ENCODE measurements at places on chromosomes 2 and 18.
A peak's percentile ranks its signal among the peaks of the same experiment; 100 is the strongest.

DNA sequence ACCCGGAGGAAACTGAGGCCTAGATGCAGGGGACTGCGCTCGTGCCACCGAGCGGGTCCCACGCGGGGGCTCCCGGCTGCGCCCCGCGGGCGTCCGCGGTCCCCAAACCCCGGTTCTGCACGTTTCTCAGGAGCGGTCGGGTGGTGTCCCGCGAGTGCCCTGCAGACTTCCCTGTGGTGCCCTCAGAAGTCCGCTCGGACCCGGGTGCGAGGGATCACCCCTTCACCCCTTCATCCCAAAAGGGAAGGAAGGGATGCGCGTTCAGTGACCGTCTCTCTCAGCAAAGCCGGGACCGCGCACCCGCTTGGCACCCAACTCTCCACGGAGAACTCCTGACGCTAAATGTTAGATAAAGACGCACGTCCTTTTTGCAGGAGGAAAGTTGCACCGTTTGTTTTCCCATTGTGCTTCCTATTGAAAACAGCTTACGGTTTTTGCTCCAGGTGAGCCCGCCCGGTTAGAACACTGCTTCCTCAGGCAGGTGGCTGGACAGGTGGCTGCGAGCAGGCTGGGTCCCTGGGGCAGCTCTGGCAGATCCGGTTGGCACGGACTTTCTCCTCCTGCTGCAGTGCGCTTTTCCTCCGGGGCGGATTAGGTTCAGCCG, 779 bp downstream of the DGKD start:
- DNase-seq = no peak

DNA sequence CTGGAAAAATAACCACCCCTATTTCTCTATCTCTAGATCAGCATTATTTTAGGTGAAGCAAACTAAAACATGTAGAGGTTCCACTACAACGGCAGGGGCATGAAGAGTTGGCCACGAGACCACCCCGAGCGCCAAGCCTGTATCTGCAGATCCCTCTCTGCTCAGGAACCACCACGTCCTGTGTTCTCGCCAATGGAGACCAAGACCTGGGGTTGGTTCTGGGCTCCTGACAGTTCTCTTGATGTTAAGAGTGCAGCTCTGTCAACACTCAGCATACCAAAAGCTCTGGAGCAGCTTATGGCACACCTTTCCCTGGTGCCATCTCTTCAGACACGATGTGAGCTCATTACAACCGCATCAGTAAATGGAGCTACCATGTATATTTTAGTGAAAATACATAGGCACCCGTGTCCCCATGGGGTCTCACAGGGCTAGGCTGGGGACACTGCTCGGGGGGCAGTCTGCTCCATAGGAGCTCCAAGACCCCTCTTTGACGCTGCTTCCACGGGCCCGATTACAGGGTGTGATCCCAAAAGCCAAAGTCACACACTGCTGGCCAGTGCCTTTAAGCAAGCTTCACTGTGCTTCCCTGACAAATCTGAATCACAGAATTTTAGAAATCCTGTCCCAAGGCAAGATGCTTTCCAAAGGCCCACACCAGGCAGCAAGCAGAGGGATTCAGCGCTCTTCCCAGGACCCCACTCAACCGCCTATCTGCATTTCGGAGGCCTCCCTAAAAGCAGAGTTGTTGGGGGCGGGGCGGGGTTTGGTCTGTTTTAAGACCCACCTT, 72.2 kb downstream of the EMILIN2 start:
- no peak for DNase-seq

DNA sequence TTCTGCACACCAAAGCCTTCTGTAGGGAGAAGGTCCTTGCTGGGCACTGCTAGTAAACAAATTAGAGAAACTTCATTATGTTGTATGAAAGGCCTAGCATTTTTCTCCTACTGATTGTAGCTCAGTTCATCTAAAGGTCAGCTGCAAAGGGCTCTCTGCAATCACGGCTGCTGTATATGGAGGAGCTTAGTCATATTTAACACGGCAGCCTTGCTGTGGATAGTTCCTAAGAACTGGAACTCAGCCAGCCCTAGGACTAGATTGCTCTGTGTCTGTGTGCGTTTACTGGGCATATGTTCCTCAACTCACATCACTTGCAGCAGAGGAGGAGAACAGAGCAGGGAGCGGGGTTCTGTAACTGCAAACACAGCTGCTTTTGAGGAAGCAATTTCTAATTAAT, 1103.9 kb upstream of the KLHL29 start:
- no peak for DNase-seq

DNA sequence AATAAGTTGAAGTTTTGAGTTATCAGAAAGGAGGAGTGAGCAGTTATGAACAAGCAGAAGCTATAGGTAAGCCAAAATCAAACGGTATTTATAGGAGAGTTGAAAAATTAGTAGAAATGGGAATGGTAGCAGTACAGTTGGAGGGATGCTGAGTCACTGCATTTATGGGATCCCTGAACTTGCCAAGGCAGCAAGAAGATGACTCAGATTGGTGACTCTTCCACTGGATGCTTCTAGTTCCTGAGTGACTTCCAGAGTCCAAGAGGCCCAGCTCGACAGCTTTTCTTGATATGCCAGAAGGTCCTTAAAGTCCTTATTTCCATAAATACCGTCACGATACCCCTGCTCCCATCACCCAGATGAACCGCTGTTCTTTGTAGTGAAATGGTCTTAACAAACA, 31.1 kb upstream of the ACTR3 start:
- DNase-seq = no peak

DNA sequence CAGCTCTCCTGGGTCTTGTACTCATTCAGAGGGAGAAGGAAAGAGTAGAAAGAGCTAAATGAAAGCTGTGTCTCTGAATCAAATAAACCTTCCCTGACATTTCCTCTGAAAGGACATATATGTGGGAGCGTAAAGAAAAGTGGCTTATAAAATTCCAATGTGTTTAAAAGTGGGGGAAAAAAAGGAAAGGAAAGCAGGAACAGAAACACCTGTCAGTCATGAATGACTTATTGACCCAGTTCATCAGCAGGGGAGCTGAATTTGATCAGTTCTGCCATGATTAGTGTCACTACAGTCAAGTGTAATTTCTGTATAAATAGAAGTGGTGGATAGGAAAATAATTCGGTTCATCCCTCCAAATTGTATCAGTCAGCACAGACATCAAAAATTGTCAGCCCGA, 382.5 kb downstream of the ERBB4 start:
- DNase-seq = no peak

DNA sequence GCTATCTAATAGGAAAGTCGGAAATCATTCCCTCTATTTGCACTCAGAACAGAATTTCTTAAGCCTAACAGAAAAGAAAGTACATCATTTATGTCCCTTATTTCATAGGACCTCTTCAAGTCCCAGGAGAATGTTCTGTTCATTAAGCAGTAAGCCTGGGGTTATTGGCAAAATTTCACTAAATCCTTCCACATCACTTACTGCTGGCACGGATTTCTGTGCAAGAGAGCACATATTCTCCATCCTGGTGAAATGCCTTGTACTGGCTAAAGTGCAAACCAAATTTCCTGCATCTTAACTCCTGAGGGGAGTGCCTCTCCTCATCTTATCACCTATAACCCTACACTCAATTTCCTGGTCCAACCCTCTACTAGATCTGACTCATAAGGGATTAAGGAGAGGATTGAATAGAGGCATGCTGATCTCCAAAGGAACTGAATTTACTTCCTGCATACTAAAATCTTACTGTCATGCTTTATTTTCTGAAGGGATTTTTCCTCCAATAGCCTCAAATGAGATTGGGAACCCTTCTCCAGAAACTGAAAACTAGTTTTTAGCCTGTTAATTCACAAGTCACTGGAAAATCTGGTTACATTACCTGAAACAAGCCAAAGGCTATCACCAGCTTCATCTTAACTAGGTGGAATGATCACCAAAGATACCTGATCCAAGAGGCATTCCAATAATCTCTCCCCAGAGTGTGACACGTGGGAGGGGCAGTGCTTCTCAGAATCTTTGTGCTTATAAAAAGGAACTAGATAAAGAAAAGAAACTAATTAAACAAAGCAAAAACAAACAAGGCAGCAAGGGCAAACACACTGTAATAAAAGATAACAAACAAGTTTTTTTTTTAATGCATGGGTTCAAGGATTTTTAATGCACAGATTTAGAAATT, 311.1 kb downstream of the NR4A2 start:
- no peak for DNase-seq

GRCh38 chr2:232528746-232529460, 2.9 kb downstream of the CHRND start:
- no peak for DNase-seq

DNA sequence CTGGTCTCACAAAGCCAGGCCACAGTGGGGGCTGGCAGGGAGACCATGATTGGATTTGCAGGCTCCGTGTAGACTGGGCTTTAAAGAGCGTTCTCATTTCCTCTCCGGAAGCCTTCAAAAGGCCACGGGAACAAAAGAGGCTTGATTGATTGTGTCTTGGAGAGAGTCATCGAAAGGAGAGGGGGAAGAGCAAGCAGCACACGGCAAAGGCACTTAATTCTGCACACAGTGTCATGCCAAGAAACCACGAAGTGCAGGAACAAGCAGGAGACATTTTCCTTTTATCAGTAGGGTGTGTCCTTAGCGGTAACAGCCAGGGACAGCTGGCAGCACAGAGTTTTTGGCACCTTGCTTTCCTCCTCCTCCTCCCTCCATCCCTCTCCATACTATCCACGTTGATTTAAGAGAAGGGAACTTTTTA, 47.7 kb downstream of the GLI2 start:
- DNase-seq = no peak

GRCh38 chr2:23618265-23618664, 233.3 kb downstream of the KLHL29 start:
- no peak for DNase-seq

GRCh38 chr2:197498235-197498936, 1.3 kb downstream of the HSPD1 start:
- no peak for DNase-seq

GRCh38 chr18:28690836-28691495, 514.0 kb upstream of the CDH2 start:
- no peak for DNase-seq

- no peak for DNase-seq
Observed at GRCh38 chr2:110999626-111000025, 121.1 kb upstream of the BCL2L11 start.

DNA sequence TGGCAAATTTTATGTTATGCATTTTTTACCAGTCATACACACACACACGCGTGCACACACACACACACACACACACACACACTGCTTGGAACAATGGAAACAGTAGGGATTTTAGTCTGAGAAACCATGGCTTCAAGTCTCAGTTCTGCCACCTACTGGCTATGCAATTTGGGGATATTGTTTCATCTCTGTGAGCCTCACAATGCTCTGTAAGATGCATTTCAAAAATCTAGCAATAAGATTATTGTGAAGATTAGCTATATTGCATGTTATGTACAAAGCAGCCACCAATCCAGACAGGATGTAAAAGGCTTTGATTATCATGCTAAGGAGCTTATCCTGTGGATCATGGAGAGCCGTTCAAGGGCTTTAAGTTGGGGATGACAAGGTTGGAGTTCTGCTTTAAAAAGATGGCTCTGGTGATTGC, 401.4 kb downstream of the NBAS start:
- DNase-seq = no peak

- DNase-seq = no peak
Observed at GRCh38 chr2:160479269-160479668, 14.3 kb downstream of the RBMS1 start.

DNA sequence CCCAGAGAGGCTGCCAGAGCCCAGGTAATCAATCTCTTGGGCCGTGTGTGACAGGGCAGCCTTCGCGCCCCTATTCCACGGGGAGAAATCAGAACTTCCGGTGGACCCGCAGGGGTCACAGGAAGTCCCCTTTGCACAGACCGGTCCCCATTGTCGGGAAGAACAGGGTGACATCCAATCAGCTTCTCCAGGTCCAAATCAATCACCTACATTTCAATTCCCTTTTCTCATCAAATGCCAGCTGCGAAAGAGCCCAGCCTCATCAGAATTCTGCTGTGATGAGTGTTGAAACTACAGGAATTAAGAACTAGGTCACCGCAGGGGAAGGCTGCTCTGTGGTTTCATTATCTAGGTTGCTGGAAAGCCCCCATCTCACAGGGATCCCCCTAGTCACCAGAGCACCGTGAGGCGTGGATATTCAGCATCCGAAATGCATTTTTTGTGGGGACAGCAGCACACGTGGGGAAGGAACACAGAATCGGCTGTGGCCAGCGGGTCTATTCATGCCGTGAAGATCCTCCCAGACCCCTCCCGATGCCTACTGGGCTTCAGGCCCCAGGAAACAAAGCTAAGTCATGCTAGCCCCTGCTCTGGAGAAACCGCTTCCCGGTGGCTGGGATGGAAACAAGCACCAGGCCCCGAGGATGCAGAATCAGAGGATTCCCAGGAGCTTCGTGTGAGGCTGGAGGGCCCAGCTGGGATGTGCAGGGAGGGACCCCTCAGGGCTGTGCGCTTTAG, 193.7 kb upstream of the ID2 start:
- peak; percentile 28 for DNase-seq

DNA sequence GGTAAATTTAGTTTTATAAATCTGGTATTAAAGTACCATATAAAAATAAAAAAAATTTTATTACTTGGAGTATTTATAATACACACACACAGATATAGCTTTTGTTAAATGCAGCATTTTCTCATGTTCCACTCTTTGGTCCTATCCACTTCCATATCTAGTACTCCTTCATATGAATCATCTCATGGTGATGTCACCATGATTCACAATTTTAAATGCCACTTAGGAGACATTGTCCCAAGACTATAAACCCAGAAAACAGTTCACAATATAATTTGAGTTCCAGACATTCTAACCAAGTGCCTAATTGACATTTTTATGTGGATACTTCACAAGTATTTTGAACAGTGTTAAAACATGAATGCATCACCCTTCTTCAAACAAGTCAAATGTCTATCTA, 1398.3 kb downstream of the DSC3 start:
- DNase-seq = no peak

- no peak for DNase-seq
Observed at GRCh38 chr18:22639026-22639463, 221.3 kb upstream of the CTAGE1 start.

DNA sequence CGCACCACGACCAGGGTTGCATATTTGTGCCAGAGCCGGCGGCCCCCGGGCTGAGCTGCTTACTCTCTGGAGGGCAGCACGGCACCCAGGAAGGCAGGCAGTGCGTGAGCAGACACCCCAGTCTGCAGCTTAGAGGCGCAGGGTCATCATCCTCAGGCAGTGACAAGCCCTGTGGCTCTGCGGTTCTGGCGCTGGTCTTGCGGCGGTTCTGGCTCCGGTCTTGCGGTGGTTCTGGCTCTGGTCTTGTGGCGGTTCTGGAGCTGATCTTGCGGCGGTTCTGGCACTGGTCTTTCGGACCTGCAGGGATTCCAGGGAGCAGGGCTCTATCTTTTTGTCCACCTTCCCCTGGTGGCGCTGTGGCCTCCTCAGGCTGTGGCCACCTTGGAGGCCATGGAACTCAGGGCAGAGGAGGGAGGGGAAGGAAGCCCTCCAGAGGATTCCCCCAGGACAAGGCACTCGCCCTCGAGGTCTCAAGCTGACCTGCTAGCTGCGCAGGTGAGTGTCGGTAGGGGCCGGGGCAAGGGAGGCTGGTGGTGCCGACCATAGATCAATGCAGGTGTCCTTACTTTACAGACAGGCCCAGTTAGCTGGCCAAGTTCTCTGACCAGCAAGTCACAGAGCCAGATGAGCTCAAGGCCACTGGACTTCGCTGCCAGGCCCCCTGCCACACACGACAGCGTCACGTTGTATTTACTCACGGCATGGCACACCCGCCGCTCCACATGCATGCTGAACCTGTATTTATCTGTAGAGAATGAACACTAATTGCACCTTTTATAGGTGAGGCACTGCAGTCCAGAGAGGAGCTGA, 14.9 kb downstream of the ESPNL start:
- no peak for DNase-seq

GRCh38 chr2:172763079-172763478, 27.4 kb downstream of the RAPGEF4 start:
- DNase-seq = no peak
